Progenitor cell of endocrine pancreas (in vitro differentiated cells): ENCODE measurements at places on chromosomes 3 and 15. TPM values are rescaled to one million over a fixed set of nuclear protein-coding genes. Genes with fewer than 3 reads are reported as not detected.

ST3GAL6 gene
- 46.8 and 49.2 TPM in 2 replicates for total RNA-seq

IGSF10 gene
- 1.6 and 1.8 TPM in 2 replicates for total RNA-seq

CNBP gene
- total RNA-seq, result 192 and 194 TPM in 2 replicates

MUC4 gene
- 0.44 and 0.60 TPM in 2 replicates for total RNA-seq

TOPBP1 gene
- 51.8 and 56.9 TPM in 2 replicates for total RNA-seq

IL12A gene
- 0.33 TPM in 1 of 2 replicates, not detected in the other for total RNA-seq

GOLGA6L6 gene
- total RNA-seq, result not detected in 2 replicates

TMCO5A gene
- not detected in 2 replicates for total RNA-seq

RTP3 gene
- total RNA-seq, result not detected in 2 replicates

DNA sequence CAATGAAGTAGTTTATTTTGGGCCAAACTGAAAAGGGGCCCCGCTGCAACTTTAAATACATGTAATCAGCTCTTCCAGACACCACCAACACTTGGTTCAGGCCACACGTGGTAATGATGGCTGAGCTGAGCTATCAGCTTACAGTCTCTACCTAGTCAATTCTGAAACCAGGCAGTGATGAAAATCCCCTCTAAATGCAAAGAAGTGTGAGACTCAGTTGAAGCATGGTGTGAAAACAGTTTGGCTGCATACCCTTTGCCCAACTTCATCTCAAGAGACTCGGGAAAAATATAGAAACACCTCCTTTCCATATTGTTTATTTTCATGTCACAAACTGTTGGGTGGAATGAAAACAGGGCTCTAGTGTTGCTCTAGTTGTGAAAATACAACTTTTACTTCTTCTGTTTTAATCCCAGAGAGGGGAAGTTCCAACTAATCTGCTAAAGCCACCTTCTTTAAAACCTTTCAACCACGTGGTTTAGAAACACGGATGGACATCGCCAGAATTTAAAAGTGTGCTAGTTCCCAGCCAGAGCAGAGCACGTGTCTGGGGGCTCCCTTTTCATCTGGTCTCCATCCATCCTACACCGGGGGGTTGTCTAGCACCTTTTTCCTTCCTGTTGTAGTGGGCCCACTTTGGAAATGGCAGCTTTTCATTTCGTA, 229.1 kb downstream of the EPHB1 start:
- DNase-seq, result no peak

- no peak for DNase-seq
Observed at GRCh38 chr15:68183616-68184315, 21.4 kb downstream of the CALML4 start.

DNA sequence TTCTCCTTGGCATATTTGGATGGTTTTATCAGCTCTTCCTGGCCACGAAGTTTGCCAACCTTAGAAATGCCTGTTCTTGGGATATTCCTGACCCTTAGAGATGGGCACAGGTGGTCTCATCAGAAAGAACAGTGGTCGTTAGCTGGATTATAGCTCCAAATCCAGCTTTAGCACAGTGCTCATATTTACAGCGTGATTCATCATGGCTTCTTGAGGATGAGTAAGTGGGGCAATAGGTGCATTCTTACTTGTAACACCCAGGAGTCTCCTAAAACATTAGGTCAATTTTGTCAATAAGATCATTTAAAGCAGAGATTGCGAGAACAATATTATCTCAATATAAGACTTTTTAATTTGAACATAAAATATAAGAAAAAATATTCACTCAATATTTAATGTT, 191.9 kb downstream of the GABRB3 start:
- no peak for DNase-seq

GRCh38 chr3:120024103-120024502, 70.1 kb downstream of the GSK3B start:
- no peak for DNase-seq

DNA sequence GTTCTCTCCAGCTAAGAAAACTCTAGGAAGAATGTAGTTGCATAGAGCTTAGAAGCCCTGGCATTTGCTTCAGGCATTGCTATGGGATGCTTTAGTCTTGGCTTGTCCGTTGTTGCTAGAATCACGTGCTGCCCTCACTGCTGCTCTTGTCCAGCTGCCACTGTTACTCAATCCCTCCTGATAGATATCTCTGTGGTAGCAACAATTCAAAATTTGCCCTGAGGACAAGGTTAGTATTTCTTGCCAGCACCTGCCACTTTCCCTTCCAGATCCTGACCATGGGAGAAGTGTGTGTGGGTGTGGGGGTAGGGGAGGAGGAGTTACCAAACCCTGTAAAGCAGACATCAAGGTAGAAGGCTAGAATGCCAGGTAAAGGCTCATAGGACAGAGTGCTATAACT, 113.8 kb downstream of the PPM1L start:
- DNase-seq, result no peak

- no peak for DNase-seq
Observed at GRCh38 chr3:159922861-159923312, 65.7 kb upstream of the IL12A start.

DNA sequence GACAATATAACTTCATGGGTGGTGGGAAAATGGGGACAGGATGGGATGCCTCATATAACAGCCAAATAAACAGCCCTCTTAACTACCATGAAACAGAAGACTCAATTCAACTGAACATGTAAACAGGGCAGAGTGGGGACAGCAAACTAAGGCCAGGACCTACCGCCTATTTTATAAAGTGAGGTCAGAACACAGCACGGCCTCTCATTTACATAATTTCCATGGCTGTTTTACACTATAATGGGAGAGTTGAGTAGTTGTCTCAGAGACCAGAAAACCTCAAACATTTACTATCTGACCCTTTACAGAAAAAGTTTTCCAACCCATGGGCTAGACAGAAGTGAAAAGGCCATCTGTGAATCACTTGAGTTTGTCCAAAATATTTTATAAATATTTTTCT, 56.7 kb upstream of the SNRPA1 start:
- DNase-seq, result no peak

- DNase-seq, result no peak
Observed at GRCh38 chr15:29934251-29934650, 112.0 kb upstream of the TJP1 start.

GRCh38 chr15:65362491-65362890, 15.3 kb downstream of the IGDCC3 start:
- DNase-seq, result no peak
